ENCODE measurements at places on chromosomes 7 and 10. TPM values are rescaled to one million over a fixed set of nuclear protein-coding genes. Genes with fewer than 3 reads are reported as not detected.

The SPOCK2 gene
- total RNA-seq, result 0.11 TPM

The LRRC72 gene
- total RNA-seq, result not detected

The PLPP4 gene
- total RNA-seq, result 0.62 TPM

The SEC31B gene
- 1.2 TPM for total RNA-seq

The AGBL3 gene
- 1.00 TPM for total RNA-seq

The SPDYE1 gene
- not detected for total RNA-seq

The ADAMTS14 gene
- total RNA-seq, result 4.0 TPM

The MCM7 gene
- total RNA-seq, result 56.1 TPM

The EGFR gene
- 75.5 TPM for total RNA-seq

The HYAL4 gene
- total RNA-seq, result not detected

The HOXA13 gene
- 14.9 TPM for total RNA-seq

The KIF11 gene
- total RNA-seq, result 59.2 TPM

The BLOC1S2 gene
- total RNA-seq, result 47.4 TPM

The ADRA2A gene
- total RNA-seq, result 2.0 TPM

The WDR86 gene
- not detected for total RNA-seq

The GDF2 gene
- total RNA-seq, result not detected
